ENCODE measurements at places on chromosomes 1 and 21. TPM values are rescaled to one million over a fixed set of nuclear protein-coding genes. Genes with fewer than 3 reads are reported as not detected.

PDZK1IP1 gene
- total RNA-seq: 2.5 TPM

LCE2A gene
- total RNA-seq: not detected

PTGFR gene
- 0.05 TPM for total RNA-seq

RASAL2 gene
- total RNA-seq: 19.8 TPM

BEND5 gene
- total RNA-seq: 0.07 TPM

LRRC7 gene
- total RNA-seq: not detected

CDCP2 gene
- total RNA-seq: not detected

HHAT gene
- total RNA-seq: 3.3 TPM

NPHS2 gene
- not detected for total RNA-seq

LAD1 gene
- 244 TPM for total RNA-seq

SH2D1B gene
- not detected for total RNA-seq

XCL2 gene
- not detected for total RNA-seq

RNU1-1 gene
- under 0.01 TPM for total RNA-seq

MNDA gene
- not detected for total RNA-seq

REN gene
- total RNA-seq: not detected

CBR3 gene
- 12.8 TPM for total RNA-seq

NR5A2 gene
- not detected for total RNA-seq

ZNF695 gene
- 5.9 TPM for total RNA-seq

CELSR2 gene
- 41.3 TPM for total RNA-seq

PGLYRP4 gene
- 3.5 TPM for total RNA-seq

SLC30A10 gene
- not detected for total RNA-seq

PLEKHN1 gene
- total RNA-seq: 13.5 TPM

KLF17 gene
- total RNA-seq: not detected

GBP5 gene
- 0.71 TPM for total RNA-seq

ORC1 gene
- total RNA-seq: 15.3 TPM

ETV3 gene
- total RNA-seq: 9.0 TPM

TMEM167B gene
- 14.2 TPM for total RNA-seq

DIRAS3 gene
- total RNA-seq: 0.46 TPM

OBSCN gene
- total RNA-seq: 4.0 TPM

TMPRSS15 gene
- not detected for total RNA-seq

LEFTY1 gene
- not detected for total RNA-seq

TAS1R3 gene
- 0.05 TPM for total RNA-seq

FMO3 gene
- not detected for total RNA-seq

PBXIP1 gene
- 27.4 TPM for total RNA-seq

RPTN gene
- total RNA-seq: 2.0 TPM

C1orf94 gene
- total RNA-seq: not detected

MR1 gene
- 21.7 TPM for total RNA-seq

UBASH3A gene
- total RNA-seq: not detected

IBA57 gene
- total RNA-seq: 1.8 TPM

GJA9 gene
- not detected for total RNA-seq

AIRE gene
- not detected for total RNA-seq

FABP3 gene
- 0.42 TPM for total RNA-seq

DNASE2B gene
- not detected for total RNA-seq

MYCL gene
- 12.2 TPM for total RNA-seq

TDRD5 gene
- total RNA-seq: not detected

FGGY gene
- 9.8 TPM for total RNA-seq

P3R3URF gene
- total RNA-seq: not detected

ACP6 gene
- total RNA-seq: 8.0 TPM

NOS1AP gene
- total RNA-seq: 0.07 TPM

HSF2BP gene
- total RNA-seq: 10.6 TPM

GNB1 gene
- total RNA-seq: 122 TPM

ETV3L gene
- not detected for total RNA-seq

CFHR1 gene
- not detected for total RNA-seq
